ENCODE measurements at places on chromosomes 1 and 21.
A peak's percentile ranks its signal among the peaks of the same experiment; 100 is the strongest.

GRCh38 chr1:215844266-215844665 lies 277.2 kb downstream of the KCTD3 start:
- DNase-seq, result no peak

GRCh38 chr1:167587872-167588271 lies 34.3 kb upstream of the CREG1 start:
- DNase-seq, result no peak

DNA sequence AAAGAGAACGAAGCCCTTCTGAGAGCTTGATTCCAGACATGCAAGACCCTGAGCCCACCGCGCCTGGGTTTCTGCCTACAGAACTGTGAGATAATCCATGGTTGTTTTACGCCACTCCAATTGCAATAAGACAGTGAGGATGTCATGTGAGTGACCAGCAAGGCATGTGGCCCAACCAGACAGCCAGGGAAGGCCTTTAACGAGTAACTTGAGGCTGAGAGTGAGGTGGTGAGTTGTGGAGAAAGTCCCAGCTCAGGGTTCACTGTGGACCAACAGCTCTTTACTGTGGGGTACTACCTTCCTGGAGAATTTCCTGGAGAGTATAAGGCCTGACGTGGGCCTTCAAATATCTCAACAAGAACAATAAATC lies 153.9 kb downstream of the ETS2 start:
- no peak for DNase-seq

DNA sequence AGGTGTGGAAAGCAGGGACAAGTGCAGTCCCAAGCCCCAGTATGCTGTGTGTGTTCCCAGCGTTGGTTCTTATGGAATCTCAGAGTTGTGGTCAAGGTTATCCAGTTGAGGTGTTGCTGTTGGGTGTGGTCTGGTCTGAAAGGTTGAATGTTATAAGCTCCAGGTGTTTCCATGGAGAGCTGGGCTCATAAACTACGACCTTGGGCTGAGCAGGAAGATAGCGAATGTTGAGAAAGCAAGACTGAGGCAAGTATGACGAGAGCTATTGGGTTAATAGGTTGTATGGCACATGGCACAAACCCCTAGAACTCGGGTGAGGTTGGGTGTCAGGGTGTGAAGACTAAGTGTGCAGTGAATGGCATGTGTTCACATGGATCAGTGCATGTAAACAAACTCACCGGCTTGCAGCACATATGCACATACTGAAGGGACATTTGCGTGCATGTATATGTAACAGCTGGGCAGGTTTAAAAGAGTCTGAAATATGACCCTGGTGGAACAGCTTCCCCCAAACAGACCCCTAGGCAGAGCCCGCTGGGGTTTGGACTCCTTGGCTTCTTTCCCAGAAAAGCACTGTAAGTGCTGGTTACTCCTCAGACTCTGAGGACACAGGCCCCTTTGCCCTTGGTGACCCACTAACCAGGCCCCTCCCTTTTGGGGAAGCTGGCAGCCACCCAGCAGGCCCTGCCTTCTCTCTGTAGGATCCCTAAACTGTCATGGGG lies 117.5 kb downstream of the NAV1 start:
- DNase-seq, result no peak

- no peak for DNase-seq
Observed at GRCh38 chr1:193221651-193222050, 35.2 kb upstream of the B3GALT2 start.

- DNase-seq, result no peak
Observed at GRCh38 chr1:221793439-221794078, 51.7 kb upstream of the DUSP10 start.

DNA sequence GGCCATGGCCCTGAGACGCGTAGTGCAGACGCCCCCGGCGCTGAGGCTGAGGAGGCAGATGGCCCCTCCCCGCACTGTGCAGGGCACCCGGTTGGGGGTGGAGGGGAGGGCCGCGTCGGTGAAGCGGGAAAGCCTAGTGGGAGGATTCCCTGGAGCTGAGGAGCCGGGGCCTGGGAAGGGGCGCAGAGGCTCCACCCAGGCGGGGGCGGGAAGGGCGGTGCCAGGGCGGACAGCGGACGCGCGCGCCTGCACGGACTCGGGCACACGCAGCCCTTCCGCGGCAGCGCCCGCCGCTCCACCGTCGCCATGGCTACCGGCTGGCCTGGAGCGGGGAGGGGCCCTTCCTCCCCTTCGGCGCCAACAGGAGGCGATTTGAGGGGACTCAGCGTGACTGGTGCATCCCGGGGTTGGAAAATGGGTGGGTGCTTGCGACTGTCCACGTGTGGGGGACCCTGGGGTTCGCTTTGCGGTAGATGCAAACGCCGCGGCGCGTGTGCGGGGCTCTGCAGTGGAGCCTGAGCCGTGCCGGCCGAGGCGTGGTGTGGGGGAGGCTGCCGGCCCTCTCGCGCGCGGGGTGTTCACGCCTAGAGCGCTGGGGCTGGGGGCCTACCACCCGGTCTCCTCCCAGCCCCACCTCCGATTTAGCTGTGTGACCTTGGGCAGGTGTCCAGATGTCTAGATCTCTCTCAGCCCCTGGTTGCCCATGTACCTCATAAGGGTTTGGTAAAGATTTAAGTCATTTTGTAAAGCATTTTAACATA lies 35.1 kb downstream of the PTPRF start:
- DNase-seq, result peak; percentile 24

DNA sequence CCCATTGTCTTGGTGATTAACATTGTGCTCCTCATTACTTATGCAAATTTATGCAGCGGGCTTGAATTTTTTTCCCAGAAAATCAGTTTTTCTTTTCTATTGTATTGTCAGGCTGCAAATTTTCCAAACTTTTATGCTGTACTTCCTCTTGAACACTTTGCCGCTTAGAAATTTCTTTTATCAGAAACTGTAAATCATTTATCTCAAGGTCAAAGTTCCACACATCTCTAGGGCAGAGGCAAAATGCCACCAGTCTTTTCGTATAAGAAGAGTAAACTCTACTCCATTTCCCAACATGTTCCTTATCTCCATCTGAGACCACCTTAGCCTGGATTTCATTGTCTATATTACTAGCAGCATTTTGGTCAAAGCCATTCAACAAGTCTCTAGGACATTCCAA lies 113.9 kb upstream of the OLFM3 start:
- no peak for DNase-seq

GRCh38 chr1:2301607-2302291 lies 73.6 kb downstream of the SKI start:
- DNase-seq, result no peak

DNA sequence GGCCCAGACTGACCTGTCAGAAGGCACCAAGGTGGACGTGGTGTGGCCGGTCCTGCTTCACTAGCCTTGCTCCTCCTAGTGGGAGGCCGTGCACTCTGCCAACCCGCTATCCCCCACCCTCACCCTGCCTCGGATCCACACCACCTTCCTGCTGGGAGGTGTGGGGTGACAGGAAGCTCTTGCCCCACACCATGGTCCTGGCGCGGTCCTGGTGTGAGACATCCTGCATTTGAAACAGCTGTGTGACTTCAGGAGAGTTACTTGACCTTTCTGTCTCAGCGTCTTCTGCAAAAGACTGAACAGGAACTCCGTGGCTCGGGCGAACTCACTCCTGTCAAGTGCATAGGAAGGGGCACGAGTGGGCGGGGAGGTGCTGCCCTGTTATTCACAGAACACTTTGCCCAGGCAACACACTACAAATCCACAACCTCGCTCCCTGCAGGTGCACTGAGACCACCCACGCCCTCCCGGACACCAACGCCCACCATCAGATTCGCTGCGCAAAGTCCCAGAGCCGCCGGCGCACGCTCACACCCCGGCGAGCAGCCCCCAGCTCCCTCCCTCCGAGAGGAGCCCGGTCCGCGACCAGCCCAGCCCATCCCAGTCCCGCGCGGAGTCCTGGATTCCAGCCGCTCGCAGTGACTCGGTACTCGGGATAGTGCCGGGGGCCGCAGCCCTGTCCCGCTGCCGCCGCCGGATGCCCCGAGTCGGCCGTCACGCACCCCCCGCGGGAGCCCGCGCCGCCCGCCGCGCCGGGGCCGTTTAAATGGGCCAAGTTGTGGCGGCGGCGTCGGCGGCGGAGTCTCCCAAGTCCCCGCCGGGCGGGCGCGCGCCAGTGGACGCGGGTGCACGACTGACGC lies at the start of gene SAMD11:
TSS of gene SAMD11 (plus strand) at position 793 of the 860 bp plus-strand sequence. CDS start 509 bp downstream, outside the sequence.
- peak; percentile 58 for DNase-seq

- DNase-seq, result no peak
Observed at GRCh38 chr1:232965912-232966217, 15.5 kb downstream of the NTPCR start.

- no peak for DNase-seq
Observed at GRCh38 chr1:33300673-33301072, 20.2 kb downstream of the A3GALT2 start.

- DNase-seq, result peak; percentile 70
Observed at GRCh38 chr1:16082283-16083038, 9.0 kb upstream of the FAM131C start.

GRCh38 chr1:220797553-220797952 lies 10.8 kb downstream of the MTARC1 start:
- no peak for DNase-seq

- DNase-seq, result no peak
Observed at GRCh38 chr1:171739656-171740055, 2.2 kb downstream of the VAMP4 start.

DNA sequence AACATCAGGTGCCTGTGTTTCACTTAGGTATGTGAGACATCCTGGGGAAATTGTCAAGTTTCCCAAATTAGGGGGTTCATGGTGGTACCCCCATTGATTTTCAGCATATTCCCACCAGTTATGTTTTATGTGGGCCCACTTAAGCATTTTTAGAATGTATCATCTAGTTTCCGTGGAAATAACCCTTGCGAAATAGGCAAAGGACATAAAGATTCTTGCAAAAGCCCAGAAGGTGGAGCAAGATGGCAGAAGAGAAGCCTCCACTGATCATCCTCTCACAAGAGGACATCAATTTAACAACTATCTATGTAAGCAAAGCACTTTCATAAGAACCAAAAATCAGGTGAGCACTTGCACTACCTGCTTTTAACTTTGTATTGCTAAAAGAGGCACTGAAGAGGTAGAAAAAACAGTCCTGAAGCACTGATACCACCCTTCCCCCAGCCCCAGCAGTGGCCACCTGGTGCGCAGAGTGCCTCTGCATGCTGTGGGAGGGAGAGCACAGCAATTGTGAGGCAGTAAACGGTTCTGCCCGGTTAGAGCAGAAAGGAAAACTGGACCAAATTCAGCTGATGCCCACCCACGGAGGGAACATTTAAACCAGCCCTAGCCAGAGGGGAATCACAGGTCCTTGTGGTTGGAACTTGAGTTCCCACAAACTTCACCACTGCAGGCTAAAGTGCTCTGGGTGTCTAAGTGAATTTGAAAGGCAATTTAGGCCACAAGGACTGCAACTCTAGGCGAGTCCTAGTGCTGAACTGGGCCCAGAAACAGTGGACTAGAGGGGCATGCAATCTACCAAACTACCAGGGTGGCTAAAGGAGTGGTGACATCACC lies 23.2 kb downstream of the MCOLN2 start:
- DNase-seq, result no peak

DNA sequence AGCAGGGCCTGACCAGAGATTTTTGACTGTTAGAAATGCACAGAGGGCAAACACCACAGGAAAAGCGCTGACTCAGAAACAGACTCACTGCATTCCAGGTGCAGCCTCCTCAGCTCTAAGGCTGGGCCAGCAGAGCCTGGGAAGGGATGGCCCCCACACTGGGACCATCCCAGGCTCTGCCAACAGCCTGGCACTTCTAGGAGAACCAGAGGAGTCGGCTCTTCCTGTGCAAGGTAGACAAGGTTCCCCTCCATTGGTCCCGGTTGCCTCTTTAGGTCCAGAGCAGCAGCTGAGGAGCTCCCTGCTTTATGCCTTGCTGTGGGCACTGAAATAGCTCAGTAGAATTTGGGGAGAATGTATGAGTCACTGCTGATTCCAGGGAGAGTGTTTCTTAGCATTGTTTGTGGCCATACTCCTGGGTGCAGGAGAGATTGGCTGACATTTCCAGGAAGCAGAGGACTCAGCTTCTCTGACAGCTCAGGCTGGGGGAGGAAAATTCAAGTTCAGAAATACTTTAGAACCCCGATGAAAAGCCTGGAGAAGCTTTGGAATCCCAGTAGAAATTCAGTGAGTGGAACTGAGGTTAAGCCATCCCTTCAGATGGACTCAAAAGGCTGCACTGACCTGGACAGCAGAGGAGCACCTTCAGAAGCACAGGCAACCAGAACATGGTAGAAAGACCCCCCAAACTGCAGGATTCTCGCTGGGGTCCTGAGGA lies 19.7 kb downstream of the PRAMEF1 start:
- DNase-seq, result no peak

Data from stimulated activated CD4-positive, alpha-beta T cell treated with anti-CD3 and anti-CD28 coated beads, Interleukin-4, amount 100 ng/mL, for 24 hours (primary cell).